ENCODE measurements at places on chromosomes 1 and 21.

DNA sequence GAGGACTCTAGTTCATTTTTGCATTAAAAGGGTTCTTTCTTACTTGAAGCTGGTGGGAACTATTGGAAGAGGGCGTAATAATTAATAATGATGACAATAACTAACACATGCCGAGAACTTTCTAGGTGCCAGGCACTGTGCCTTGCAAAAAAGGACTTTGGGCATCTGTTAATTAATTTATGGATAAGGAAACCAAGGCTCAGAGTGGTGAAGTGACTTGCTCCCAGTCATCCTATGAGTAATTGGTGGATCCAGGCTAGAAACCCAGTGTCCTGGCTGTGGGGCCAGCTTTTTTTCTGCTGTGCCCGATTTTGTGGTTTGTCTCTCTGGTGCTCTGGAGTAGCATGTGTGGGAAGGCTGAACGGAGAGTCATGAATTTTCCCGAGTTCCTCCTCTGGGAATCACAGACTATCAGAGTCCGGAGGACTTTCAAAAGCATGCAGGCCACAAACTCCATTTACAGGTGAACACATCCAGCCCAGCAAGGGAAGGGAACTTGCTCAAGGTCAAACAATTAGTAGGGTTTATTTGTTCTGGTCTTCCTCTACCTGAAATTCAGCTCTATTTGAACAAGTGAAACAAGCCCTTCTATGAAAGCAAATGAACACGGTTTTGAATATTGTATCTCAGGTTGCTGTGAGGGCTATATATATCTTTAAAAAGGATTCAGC lies 23.4 kb downstream of the ROR1 start:
- DNase-seq: no peak

- no peak for DNase-seq
Measured at GRCh38 chr1:156065212-156065611, 4.3 kb downstream of the RAB25 start.

GRCh38 chr1:13801232-13801631 lies 101.2 kb downstream of the PRDM2 start:
- no peak for DNase-seq

DNA sequence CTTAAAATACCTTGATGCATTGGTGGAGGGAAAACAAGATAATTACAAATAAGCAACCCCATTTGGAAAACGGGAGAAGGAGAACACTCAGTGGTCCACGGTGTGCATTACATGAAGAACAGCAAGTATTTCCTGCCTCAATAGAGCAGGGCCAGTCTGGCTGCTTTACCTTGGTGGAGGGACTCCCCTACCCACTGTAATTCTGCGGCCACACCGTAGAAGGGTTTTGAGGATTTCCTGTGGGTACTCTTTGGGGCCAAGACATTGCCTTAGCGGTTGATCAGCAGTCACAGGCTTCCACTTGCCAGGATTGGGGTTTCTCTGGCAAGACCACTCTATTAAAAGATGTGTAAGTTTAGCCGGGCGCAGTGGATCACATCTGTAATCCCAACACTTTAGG lies 16.3 kb upstream of the TMEM54 start:
- DNase-seq: no peak

DNA sequence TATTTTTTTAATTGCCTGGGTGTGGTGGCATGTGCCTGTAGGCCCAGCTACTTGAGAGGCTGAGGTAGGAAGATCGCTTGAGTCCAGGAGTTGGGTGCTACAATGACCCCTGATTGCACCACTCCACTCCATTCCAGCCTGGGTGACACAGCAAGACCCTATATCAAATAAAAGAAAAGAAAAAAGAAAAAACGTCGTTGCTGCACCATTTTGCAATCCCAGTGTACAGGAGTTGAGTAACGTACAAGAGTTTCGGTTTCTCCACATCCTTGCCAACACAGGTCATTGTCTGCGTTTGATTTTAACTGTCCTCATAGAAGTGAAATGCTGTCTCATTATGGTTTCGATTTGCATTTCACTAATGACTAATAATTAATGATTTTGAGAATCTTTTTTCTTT lies 7.9 kb downstream of the ZNF684 start:
- DNase-seq: no peak

GRCh38 chr1:173530795-173531693 lies 53.9 kb downstream of the PRDX6 start:
- no peak for DNase-seq

- DNase-seq: no peak
Measured at GRCh38 chr21:40680311-40680710, 166.6 kb downstream of the DSCAM start.

DNA sequence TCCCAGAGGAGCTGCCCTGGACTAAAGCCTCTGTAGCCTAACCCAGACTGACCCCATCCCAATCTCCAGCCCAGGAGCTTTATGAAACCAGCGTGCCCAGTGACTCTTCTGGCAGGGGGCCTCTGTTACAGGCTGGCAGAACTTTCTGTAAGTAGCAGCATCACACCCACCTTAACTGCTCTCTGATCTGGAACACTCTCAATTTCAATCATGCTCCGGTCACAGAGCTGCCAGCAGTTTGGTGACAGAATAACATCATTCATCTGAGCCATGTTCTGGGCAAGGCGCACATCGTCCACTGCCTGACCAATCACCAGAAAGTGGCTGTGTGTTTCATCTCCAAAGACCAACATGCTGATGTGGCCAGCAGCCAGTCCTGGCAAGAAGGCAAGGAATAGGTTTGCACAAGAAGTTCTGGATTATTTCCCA lies 14.7 kb downstream of the ADCY10 start:
- DNase-seq: no peak

- DNase-seq: no peak
Measured at GRCh38 chr1:11880181-11880575, 21.4 kb upstream of the NPPB start.

GRCh38 chr1:74772945-74773344 lies 40.0 kb downstream of the TYW3 start:
- no peak for DNase-seq
